ENCODE measurements at places on chromosomes 3 and 15.

- no peak for DNase-seq
These were observed 24.0 kb upstream of the TRH start for GRCh38 chr3:129950318-129951046.

DNA sequence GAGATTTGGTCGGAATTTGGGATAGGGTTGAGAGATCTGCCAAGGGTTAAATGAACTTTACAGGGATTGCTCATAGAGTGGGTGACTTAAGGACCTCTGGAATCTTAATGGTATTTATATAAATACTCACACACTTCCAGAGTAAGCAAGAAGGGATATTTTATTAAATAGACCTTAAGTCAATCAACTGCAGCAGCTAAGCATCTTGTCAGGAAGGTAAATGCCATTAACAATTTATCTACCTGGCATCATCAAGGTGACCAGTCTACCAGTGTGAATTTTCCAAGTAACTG lies 123.9 kb downstream of the FEZF2 start:
- DNase-seq: no peak

- DNase-seq: no peak
These were observed 532 bp downstream of the B4GALT4 start for GRCh38 chr3:119240101-119240590.

DNA sequence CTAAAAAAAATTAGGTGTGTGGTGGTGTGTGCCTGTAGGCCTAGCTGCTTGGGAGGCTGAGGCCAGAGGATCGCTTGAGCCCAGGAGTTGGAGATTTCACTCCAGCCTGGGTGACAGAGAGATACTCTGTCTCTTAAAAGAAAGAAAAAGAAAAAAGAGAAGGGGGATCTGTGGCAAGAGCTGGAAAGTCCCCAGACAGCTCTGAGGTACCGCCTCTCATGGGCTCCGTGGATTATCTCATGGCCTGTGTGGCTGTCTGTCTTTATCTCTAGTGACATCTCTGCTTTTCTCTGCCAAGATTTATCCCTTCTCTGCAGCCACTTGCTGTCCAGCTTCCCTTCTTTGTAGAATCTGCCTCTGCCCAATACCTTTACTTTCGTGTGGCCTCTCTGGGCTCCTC lies 5.7 kb downstream of the EXOSC7 start:
- DNase-seq: no peak

- DNase-seq: no peak
These were observed 124.3 kb upstream of the PRICKLE2 start for GRCh38 chr3:64349551-64349950.

DNA sequence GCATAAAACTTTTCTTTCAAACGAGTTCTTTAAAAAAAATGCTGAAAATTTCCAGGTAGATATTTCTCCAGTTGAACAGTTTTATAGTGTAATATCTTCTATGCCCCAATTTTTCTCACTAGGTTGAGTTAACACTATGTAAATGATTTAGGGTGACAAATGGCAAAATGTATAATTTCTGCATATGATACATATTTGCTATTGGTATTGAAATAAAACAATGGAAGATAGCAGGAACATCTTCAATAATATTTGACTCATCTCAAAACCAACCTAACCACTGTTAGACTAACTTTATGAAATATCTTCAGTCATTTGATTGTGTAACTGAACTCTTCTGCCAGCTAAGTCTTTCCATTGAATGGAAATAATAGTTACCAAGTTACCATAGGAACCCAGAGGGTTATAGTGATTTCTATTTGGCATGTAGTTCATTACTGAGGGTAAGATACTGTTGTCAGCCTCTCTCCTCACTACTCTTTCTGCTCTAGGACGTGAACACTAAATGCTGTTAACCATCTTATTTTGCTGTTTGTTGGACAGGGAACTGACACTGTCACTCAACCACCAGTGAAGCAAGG lies 824.7 kb upstream of the NECTIN3 start:
- no peak for DNase-seq

DNA sequence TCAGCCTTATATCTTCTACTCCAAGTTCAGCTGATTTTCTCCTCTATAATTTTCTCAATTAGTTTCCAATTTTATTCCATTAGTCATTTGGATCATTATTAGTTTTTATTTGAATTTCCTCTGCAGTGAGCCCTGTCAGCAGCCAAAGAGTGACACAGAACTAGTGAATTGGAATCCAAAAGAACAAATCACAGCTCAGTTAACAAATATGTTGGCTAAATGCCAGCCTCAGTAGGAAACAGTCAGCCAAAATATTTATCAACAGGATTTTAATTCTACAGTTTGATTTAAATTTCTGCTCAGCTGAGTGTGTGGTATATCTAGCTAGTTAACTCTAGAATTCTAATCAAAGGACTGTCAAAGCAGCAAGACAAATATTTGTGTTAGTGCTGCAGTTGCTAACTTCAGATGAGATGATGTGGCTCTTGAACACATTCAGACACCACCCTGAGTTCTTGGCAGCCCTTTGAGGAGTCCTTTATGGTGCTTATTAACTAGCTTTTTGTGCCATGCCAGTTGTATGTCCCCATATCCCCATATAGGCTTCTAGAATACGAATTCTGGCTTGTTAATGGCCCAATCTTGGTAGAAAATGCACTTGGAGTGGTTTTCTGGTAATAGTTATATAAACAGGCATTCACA lies 194.5 kb downstream of the CPNE4 start:
- DNase-seq: no peak

DNA sequence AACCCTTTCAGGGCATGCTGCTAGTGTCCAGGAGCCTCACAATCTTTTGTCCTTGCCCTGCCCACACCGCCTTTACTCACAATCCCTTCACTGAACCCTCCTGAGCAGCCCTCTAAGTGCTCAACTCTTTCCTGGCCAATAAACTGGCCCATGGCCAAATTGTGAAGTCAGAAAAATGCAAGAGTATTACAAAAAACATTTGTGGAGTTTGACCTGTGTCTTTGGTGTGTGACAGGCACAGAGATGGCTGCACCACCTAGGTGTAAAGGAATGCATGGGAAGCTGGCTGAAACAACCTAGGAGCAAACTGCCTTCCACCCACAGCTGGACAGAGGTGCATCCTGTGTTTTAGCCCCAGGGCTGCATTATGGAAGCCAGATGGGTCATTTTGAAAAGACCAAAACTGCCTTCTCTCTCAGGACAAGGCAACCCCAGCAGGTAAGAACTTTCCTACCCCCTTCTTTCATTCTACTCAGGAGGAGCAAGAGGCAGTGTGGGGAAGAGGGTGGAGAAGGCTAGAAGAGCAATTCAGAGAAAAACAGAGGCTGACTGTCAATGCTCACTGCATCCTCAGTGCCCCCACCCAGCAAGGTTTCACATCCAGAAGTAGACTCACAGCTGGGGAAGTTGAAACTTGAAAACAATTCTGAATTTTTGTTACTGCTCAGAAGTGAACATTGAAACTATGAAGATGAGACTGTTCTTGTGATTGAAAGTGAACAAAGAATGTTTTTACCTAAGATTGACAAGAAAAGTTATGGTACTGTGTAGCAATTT lies 78.6 kb downstream of the TRIM42 start:
- no peak for DNase-seq

DNA sequence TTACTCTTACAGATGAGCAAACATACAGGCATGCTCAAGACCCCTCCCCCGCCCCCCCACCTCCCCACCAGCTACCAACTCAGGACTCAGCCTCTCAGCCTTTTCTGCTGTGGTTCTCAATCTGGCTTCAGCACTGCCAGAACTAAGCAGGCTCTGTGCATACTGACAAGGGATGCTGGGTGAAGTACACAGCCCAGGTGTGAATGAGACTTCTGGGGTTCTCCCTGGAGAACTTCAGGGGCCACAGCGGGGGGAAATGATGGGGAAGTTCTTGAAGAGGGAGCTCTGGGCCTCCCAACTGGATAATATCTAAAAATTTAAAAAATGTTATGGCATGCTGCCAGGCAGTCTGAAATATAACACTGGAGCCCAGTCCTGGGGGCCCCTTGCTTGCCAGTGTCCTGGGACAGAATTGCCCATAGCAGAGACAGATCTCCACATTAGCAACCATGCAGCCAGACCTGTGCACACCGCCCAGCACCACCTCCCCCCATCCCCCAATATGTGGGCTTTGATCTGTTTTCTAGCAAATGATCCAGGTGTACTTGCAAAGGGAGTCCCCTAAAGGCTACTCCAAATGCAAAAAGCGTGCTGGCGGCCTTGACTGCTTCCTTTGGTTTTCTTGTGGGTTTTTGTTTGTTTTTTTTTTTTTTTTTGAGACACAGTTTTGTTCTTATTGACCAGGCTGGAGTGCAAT lies 41.4 kb downstream of the PGPEP1L start:
- DNase-seq: no peak

DNA sequence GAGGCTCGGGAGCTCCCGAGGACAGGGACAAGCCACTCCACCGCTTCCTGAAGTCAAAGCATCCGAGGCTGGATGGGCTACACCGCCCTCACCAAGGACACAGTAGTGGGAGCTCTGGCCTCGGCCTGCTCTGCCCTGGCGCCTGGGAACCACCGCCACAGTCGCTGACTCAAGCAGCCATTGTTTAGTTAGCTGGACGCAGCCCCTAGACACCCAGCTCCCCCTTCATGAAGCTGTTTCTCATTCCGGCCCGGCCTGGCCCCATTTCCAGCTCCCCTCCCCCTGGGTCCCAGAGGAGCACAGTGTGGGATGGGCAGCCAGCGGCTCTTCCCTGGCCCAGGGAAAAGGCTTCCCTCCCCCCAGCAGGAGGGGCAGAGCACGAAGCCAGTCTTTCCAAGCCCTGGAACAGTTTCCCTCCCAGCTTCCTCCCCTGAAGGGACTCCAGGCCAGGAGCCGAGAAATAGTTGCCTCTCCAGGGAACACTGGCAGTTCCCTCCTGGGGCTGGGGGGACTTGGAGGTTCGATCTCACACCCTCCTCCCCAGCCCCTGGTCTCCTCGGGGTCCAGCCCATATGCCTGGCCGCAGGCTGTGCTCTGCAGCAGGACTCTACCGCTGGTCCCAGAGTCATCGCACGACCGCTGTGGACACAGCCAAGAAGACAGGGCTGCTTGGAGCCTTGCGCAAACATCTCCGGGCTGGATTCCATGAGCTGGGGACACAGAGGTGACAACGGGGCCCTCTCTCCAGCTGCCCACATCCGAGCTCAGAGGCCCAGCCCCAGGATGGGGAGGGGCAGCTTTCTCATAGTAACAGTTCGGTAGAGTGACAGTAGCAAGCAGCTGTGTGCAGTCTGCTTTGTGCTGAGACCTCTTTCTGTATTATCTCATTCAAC lies 10.0 kb downstream of the PLXND1 start:
- no peak for DNase-seq

GRCh38 chr15:28891588-28891987 lies 5.8 kb downstream of the APBA2 start:
- no peak for DNase-seq
